HT1080 (cell line): ENCODE measurements at places on chromosomes 4 and X. TPM values are rescaled to one million over a fixed set of nuclear protein-coding genes. Genes with fewer than 3 reads are reported as not detected.

DNA sequence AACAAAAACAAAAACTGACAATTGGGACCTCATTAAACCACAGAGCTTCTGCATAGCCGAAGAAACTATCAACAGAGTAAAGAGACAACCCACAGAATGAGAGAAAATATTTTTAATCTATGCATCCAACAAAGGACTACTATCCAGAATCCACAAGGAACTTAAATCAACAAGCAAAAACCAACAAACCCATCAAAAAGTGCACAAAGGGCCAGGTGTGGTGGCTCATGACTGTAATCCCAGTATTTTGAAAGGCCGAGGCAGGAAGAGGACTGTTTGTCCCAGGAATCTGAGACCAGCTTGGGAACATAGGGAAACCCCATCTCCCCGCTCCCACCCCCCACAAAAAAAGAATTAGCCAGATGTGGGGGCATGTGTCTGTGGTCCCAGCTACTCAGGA, 10.7 kb downstream of the C4orf51 start:
- no peak for DNase-seq

- no peak for DNase-seq
Measured at GRCh38 chrX:36957425-36958328, 50.5 kb upstream of the FAM47C start.

DNA sequence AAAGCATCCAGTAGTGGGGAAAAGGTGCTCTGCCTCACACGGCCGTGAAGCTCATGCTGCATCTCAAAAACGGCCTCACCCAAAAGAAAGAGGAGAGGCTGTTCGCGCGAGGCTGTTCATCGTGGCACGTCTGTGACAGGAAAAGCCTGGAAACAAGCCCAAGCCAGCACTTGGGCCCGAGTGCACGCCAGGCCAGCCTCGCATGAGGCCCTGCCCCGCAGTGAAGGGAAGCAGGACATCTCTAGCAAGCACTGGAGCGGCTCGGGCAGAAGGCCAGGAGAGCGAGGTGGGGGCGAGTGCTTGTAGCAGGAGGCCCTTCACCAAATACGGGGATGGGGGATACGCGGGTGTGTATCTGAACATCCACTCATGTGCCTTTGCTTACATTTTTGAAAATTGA, 39.9 kb upstream of the MXD4 start:
- DNase-seq, result no peak

- no peak for DNase-seq
Measured at GRCh38 chrX:31228909-31229308, 157.1 kb upstream of the FTHL17 start.

- no peak for DNase-seq
Measured at GRCh38 chrX:139909712-139910111, 23.1 kb downstream of the ATP11C start.

DNA sequence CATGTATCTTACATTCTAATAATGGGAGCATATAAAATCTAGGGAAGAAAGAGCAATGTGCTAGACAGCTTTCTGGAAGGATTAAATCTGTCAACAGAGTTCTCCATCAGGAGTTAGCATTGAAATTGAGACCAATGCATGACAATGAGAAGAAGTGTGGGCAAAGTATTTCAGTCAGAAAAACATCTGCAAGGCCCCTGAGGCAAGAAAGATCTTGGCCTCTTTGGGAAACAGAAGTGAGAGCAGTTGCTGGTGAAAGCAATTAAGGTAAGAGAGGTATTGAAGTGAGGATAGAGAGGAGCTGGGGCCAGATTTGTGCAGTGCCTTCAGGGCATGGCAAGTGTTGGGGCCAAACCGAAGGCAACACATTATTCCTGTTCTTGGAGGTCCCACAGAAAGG, 999.1 kb downstream of the STPG2 start:
- DNase-seq, result no peak

DNA sequence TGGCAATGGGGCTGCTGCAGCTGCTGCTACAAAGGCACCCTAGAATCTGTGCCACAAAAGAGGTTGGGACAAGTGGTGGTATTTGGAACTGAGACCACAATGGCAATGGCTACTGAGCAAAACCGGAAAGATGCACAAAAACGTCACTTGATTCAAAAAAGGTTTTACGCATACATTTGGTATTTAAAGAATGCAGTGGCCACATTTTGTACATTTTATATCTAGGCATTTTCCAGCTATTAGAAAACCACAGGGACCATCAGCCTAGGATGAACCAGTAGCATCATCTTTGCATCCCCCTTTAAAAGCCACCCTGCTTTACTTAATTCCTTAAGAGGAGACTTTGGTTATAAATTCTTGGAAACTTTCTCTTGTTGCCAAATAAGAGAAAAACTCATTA, 104.8 kb upstream of the CXCL13 start:
- peak; percentile 68 for DNase-seq

GRCh38 chrX:42188730-42189129, 265.4 kb upstream of the CASK start:
- no peak for DNase-seq

- no peak for DNase-seq
Measured at GRCh38 chr4:604131-604530, 21.2 kb upstream of the PDE6B start.

DNA sequence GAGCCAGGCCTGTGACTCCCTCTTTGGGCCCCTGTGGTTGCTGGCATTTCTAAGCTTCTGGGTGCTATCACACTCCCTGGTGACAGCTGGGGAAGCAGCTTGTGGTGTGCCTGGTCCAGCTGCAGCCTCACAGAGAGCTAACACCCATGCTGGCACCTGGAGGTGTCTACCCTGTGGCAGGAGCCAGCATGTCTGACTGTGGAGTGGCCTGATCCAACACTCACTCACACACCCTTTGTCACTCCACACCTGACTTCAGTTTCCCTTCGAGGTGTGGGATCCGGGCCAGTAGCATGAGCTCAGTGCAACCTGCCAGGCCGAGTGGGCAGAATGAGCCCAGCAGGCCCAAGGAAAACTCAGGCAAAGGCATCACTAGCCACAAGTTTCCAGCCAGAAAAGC, 67.5 kb downstream of the TECRL start:
- no peak for DNase-seq

DNA sequence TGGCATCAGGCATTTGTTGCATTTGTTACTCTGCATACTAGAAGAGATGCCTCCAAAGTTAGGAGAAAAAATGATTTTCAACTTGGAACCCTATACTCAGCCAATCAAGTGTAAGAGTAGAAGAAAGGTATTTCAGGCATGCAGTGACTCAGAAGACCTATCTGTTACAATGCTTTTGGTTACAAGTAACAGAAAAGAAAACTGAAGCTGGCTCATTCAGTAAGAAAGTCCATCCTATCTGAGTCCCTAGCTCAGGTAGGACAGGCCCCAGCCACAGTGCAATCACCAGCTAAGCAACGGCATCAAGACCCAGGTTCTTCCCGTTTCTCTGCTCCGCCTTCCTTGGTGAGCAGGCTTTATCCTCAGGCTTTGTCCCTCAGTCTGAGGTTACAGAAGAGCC, 23.3 kb downstream of the MECP2 start:
- DNase-seq, result peak; percentile 69

DNA sequence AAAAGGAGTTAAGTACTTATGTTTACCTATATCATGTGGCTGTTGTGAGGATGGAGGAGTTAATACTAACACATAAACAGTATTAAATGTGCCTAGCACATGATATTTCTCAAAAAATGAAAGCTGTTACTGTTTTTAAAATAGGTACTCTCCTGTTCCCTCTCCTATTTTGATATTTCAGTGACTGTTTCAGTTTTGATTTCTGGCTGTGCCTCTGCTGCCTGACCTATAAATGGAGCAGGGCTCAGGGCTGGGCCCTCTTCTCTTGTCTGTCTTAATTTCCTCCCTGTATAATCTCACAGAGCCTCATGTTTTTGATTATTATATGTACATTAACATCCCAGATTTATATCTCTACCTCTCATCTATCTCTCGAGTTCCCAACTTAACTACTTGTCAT, 93.3 kb downstream of the UGT8 start:
- no peak for DNase-seq

DNA sequence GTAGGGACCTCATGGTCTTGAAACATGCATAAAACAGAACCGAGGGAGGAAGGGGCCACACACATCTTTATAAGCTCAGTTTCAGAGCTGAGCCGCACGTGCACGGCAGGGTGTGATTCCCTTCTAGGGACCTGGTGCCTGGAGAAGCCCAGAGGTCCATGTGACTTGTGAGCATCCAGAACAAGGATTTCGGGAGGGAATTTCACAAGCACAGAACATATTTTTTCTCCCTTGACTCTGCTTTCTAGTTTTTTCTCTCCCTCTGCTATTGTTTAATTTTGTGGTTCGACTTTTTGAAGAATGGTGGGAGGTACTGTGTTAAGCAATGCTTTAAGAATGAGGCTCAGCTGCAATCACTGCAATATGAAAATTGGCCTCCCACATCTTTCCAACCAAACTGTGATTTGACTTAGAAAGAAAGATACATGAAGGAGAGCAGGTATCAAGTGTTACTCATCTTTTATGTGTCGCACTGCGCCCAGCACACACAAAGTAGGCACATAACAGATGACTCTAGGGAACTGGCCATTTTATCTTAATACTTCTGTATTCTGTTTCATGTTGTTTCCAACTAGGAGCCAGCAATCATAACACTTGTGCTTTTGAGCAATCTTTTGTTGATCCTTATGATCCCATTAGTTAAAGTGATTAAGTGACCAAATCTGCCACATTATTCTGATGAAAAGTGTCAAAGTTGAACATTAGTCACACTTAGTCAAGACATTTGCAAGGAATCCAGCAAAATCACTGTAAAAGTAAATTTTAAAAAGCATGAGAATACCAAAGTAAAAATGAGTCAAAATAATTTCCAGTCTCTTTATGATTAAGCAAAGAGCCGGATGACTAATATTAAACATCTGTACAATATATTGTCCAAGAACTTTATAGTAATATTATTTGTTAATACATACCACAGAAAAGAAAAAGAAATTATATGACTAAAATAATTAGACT, 86.4 kb downstream of the SHISA3 start:
- DNase-seq, result no peak

DNA sequence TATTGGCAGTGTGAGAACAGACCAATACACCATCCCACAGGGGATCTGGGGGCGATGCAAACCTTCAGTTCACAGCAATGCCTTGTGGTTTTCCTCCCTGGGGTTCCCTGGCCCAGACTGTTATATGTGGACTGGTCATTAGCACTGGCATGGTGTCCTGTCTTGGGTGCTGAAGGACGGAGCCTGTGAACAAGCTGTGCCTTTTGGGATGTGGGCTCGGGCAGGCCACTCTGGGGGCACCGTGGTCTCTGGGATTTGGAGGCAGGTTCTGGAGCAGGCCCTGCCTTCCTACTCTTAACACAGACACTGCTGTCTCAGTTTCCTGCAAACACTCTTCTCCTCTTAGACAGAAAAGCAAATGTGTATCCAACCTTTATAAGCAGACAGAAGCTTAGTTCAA, 93.0 kb upstream of the ADRA2C start:
- no peak for DNase-seq

Gene FGFBP2
- not detected in 2 replicates for total RNA-seq

Gene L1CAM
- total RNA-seq, result 2.0 and 3.0 TPM in 2 replicates

Gene EIF2S3
- total RNA-seq, result 186 and 212 TPM in 2 replicates

Gene LANCL3
- 1.8 and 1.9 TPM in 2 replicates for total RNA-seq

Gene CPZ
- total RNA-seq, result not detected in 2 replicates

Gene CT55
- total RNA-seq, result 71.1 and 71.3 TPM in 2 replicates

Gene P2RY4
- total RNA-seq, result not detected in 2 replicates

Gene RNF212
- not detected in 2 replicates for total RNA-seq

Gene ZAR1
- not detected in 2 replicates for total RNA-seq

Gene ARMCX1
- total RNA-seq, result 31.9 and 34.7 TPM in 2 replicates

Gene TMPRSS11F
- total RNA-seq, result not detected in 2 replicates

Gene LDB2
- 2.1 and 3.5 TPM in 2 replicates for total RNA-seq
